Activated CD4-positive, alpha-beta T cell treated with anti-CD3 and anti-CD28 coated beads, Interleukin-2, Interleukin-6, amounts not matched to agents 100 ng/mL and 50 ng/mL, durations not matched to agents 16 hours and 8 hours (primary cell): ENCODE measurements at places on chromosomes 7 and 10.

GRCh38 chr10:110425684-110426293, 71.9 kb upstream of the DUSP5 start:
- peak; percentile 90 for DNase-seq

- DNase-seq, result peak; percentile 73
These were observed at the start of gene CASD1 for GRCh38 chr7:94509264-94509886. Gene CASD1, plus strand, starts transcription at chr7:94509809. Its CDS starts 276 bp downstream, at chr7:94510085.

DNA sequence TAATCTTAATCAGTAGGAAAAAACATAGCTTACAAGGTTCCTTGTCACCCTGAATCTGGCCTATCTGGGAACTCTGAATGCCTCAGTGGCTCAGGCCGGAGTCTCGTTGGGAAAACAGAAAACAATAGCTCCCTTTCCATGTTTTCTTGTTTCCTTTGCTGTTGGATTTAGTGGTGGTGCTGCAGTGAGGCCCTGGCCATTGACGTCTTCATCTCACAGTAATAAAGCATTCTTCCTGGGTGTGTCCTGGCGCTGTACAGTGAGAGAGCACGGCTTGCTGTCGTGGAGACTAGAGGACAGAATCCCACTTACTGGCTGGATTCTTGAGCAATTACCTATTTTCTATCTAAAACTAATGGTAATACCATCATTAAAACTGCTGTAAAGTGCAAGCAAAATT, 1.3 kb upstream of the SPOCK2 start:
- no peak for DNase-seq

DNA sequence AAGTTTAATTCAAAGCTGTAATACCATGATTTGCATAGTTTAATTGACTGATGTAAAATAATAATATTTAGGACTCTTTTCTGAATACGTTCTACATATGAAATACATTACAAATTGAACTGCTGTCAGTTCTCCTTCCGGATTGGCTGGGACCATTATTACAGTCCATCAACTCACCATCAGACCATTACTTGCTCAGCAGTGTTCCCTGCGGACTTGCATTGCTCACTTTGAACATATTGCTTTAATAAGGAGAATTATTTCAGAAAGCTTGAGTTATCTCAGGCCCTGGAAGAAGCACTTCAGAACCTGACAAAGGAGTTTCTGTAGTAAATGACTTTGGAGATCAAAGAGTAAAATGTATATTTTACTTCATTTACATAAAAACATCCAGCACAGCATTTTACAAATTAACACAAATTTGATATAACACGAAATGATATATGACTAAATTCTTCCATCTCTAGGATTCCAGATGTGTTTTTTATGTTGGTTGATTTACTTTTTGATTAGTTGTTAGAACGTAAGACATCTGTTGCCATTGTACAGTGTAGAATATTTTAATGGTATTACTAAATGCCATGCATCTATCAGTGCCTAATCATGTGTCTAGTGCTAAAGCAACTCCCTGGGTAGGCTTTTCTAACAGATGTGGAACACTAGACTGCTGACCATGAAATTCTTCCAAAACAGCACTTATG, 418.5 kb upstream of the SEMA3A start:
- no peak for DNase-seq

- DNase-seq, result no peak
These were observed 129.2 kb downstream of the RPS24 start for GRCh38 chr10:78162853-78163252.

DNA sequence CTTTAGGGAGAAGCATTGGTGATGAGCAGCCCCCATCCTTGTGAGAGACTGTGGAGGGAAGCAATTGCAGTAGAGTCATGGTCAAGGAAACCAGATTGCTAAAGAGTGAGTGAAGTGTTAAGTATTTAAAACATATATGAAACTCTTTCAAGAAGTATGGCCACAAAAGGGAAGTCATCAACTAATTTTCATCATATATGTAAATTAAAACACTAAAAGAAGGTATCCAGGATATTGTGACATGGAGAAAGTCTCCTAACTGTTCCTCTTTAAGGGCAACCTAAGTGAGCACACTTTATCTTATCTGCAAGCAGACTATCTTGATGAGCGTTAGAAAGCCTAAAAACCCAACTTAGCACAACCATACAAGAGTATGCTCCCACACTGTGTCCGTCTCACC, 69.7 kb downstream of the CD36 start:
- no peak for DNase-seq

GRCh38 chr7:73345951-73346350, 18.0 kb downstream of the FKBP6 start:
- no peak for DNase-seq

DNA sequence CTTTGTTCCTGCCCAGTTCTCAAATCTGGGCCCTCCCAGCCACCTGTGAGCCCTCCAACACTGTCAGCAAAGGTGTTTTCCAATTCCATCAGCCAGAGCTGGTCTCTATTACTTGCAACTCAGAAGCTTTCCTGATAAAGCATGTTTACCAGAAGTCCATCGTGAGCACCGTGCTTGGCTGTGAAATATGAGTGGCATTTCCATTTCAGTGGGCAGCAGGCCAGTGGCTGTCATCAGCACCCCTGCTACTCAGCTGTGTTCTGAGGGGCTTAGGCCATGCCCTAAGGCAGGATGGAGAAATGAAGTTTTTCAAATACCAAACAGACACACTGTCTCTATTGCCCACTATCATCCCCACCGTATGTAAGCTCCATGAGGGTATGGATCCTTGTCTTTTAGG, 12.7 kb upstream of the BNIP3 start:
- DNase-seq, result no peak

GRCh38 chr7:154584352-154585252, 418.3 kb downstream of the PAXIP1 start:
- DNase-seq, result no peak

- DNase-seq, result no peak
These were observed 30.8 kb upstream of the GPAM start for GRCh38 chr10:112214298-112214926.

DNA sequence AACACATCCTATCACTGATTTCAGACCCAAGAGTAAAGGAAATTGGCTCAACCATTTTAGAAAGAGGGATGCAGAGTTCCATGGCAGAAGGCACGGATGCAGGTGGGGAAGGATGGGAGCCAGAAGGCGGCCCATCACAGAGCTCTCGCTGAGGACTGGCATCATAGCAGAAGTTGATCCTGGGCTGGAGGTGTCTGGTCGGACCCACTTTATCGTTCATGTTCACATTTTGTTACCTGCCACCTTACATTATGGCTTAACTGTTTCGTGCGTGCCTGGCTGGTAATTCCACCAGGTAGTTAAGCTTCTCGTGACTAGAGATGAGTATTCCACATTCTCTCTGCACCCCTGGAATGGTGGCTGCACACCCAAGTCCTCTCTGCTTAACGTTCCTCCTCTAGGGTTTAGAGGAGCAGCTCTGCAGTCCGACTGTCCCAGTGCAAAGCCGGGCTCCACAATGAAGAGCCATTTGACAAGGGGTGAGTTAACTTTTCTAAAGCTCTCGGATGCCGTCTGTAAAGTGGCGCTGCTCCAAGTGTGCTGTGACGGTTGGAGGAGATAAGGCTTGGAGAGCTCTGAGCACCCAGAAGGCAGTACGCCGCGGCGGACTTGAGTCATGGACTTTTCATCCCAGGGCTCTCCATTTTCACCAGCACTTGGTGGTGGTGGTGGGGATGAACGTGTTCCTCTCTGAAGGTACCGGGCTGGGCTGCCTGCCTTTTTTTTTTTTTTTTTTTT, 157.1 kb upstream of the SHH start:
- no peak for DNase-seq

DNA sequence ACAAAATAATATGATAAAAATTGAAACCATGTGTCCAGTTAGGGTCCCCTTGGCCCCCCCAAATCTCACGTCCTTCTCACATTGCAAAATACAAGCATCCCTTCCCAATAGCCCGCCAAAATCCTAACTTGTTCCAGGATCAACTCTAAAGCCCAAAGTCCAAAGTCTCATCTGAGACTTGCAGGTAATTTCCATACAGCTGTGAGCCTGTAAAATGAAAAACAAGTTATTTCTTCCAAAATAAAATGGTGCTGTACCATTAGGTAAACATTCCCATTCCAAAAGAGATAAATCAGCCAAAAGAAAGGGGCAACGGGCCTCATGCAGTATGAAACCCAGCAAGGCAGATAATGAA, 51.0 kb upstream of the COBL start:
- DNase-seq, result no peak
